ENCODE measurements at places on chromosomes 6 and 20.

- no peak for DNase-seq
These were observed 77.8 kb downstream of the VIP start for GRCh38 chr6:152828431-152828830.

DNA sequence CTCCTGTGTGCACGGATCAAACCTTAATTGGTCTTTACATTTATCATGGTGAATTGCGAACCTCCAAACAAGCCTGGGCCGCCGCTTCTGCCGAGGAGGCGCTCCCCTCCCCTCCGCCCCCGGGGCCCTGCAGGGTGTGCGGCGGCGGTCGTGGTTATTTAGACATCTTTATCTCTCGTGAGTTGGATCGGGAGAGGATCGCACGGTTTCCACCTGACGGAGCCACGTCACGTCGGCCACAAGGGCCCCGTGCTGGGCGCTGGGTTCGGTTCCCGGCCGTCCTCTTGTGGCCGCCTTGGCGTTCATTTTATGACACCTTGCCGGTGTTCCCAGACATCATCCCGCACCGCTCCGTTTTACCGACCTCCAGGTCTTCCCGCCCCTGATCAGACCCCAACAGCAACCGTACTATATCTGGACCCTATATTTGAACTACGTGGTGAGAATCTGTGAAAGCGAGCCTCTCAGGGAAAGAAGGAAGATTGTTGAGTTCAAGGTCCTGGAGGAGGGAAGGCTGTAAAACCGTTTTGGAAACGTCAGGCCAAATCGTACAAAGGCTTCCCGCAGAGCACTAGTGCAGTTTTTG, 1.3 kb upstream of the CNR1 start:
- DNase-seq, result no peak

DNA sequence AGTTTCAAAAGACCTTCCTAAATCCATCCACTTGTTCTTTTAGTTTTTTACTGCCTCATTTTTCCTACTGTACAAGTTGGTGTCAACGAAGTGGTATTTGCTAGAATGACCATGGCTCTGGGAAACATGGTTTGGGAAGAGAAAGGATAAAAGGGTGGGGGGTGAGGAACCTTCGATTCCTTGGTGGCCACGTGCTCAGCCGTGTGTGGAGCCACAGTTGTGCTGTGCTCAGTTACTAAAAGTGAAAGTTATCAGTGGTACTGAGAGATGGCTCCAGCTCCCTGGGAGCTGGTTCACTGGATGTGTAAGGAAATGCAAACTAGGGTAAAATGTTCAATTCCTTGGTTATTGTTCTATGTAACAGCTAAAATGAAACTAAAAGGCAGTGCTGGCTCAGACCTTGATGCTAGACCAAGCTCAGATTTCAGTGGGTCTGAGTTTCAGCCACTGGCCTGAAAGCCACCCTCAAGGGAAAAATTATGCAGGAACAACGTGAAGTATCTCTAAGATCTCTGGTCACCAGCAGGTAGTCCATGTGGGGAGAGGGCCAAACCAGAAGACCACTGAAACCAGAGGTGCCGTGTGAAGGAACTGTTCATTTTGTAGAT, 7.4 kb upstream of the SLC22A2 start:
- no peak for DNase-seq

DNA sequence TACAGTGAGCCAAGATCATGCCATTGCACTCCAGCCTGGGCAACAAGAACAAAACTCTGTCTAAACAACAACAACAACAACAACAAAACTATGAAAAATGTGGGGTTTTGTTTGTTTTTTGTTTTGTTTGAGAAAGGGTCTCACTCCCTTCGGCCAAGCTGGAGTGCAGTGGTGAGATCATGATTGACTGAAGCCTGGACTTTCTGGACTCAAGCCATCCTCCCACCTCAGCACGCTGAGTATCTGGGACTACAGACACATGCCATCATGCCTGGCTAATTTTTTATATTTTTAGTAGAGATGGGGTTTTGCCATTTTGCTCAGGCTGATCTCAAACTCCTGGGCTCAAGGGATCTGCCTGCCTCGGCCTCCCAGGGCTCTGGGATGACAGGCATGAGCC, 2.8 kb upstream of the MYLIP start:
- no peak for DNase-seq

GRCh38 chr20:36153736-36154699, 522 bp upstream of the EPB41L1 start:
- DNase-seq, result no peak
